ENCODE measurements at places on chromosomes 3 and 15.

GRCh38 chr3:179531576-179531975 lies 31.1 kb upstream of the ACTL6A start:
- no peak for DNase-seq

DNA sequence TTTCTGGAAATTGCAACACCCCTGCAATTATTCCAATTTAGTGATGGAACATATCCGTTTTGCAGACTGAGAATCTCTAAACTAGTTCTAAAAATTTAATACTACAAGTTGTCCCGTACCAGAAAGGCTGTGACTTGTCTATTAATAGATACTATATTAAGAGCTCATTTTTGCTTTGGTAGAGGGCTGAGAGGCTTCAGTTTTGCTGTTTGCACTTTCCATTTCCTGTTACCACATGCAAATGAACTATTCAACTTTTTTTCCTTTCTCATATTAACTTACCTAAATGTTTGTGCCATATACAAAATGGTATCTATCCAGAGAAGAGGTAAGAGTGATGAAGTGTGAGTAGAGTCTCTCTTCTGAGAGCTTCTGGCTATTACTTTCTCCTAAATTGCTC lies 101.5 kb upstream of the CRBN start:
- no peak for DNase-seq

DNA sequence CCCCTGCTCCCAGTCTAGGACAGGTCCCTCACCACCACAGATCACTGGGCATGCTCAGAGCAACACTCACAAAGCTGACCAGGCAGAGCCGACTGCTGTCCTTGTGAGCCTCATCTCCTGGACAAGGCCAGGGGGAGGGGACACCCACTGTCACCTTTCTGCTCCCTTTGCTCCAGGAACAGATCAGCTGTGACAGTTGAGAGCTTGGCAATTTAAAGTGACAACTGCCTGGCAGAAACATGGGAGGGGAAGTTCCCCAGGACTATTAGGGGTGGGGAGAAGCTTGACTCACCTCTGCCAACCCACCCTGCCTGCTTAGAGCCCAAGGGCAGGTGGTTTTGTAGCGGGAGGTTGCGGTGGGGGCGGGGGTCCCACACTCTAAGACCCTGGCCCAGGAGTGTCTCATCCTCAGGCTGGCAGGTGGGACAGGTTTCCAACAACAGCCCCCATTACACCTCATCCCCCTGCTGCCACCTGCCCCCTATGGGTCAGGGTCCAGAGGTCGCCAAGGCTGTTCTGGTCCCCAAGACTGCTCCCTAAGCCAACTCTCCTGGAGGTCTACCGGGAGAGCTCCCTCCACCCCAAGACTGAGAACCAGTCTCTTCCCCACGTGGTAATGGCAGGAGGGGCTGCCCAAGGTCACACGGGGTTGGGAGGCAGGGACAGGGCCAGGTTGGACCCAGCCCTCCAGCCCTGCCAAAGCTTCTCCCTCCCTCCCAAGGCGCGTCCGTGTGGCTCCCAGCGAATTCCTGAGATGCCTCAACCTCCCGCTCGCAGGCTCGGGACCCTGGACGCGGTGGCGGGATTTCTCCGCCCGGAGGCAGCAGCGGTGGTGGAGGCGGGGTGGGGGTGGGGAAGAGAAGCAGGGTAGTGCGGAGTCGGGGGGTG lies 80.4 kb downstream of the IQSEC1 start:
- DNase-seq, result no peak

DNA sequence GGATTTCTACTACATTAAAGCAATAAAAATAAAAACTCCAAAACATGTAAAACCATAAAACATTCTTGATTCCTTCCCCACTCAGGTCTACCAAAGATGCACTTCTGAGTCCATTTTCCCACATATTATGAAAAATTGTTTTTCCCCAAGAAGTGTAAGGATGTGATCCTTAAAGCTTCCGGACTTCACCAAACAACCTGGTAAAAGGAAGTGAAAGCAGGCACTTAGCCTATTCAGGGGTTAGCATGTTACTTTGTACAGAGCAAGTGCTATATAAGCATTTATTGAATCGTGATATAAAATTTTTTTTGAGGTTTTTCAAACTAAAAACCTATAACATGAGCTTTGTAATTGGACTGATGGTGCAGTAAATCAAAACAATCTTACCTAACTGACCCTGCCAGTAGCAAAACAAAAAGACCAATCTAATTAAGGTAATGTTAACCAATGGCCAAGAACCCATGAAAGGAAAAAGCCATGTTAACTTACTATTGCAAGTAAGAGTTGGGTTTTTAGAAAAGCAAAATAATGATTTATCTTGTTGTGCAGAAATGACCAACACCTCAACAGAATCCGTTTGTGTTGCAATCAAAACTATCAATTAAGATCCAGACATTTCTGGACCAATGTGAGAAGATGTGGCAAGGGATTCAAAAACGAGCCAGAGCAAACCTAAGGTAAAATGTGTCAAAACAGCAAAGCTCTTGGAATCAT lies 1.8 kb downstream of the SETD2 start:
- no peak for DNase-seq

GRCh38 chr3:51622413-51622812 lies 48.6 kb upstream of the TEX264 start:
- DNase-seq, result no peak

DNA sequence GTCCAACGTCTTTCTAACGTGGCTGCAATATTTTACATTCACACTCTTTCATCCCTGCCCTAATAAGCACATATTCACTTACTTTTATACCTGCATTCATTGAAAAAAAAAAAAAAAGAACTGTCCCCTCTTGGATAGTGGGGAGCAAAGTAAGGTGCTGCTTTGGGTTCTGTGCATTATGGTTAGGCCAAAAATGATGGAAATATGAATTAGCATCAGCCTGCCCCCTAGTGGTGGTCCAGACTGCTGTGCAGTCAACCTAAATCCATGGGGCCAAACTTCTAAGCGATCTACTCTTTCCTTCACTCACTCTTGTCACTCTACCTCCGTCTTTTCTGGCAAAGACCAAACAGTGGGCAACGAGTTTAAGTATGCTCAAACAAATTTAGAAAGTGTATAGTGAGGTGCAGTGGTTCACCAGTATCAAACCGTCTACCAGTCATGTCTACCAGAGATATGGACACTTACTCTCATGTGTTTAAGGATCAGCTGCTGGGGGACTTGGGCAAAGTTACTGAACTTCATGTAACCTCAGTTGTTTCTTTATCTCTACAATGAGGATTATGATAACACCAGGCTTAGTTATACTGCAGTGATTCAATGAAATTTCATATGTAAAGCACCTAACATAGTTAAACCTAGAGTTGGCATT lies 61.5 kb upstream of the GRM7 start:
- DNase-seq, result no peak

- DNase-seq, result no peak
Observed at GRCh38 chr15:27744641-27745040, 354.5 kb downstream of the OCA2 start.

DNA sequence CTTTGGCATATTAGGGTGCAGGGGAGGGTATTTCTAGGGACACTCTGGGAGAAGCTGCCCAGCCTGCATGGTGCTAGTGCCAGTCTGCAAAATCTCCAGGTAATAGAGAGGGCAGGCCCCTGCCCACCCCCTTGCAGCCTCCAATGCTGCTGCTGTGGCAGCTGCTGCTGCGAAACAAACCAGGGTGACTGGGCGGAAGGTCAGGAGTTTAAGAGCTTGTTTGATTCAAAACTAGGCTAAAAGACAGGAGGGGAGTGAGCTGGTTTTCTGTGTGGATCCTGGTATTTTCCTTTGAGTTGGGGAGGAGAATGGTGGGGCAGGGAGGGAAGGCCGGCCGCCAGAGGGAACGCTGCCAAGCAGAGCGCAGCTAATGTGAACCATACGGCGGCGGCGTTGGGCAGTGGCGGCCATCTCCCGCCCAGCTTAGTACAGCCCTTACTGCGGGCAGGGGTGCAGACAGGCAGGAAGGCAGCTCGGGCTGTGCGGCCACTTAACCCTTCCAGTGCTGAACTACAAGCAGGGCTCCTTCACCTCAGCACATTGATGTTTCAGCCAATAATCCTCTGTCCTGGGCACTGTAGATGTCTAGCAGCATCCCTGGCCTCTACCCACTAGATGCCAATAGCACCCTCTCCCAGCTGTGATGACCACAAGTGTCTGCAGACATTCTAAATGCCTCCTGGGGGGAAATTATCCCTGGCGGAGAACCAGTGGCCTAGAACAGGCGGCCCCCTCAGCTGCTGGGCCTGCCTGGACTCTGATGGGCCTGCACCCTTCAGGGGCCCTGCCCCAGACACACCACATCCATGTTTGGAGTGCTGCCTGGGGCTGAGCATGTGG lies 125.7 kb downstream of the EEFSEC start:
- no peak for DNase-seq

- no peak for DNase-seq
Observed at GRCh38 chr15:74203914-74204431, 1.4 kb upstream of the STRA6 start.

GRCh38 chr3:195348426-195349115 lies 77.6 kb upstream of the XXYLT1 start:
- no peak for DNase-seq

GRCh38 chr3:36428445-36428844 lies 48.1 kb downstream of the STAC start:
- no peak for DNase-seq

- no peak for DNase-seq
Observed at GRCh38 chr3:154244644-154245043, 79.6 kb downstream of the DHX36 start.

GRCh38 chr15:56950979-56951378 lies 32.5 kb downstream of the TCF12 start:
- DNase-seq, result no peak

- DNase-seq, result no peak
Observed at GRCh38 chr15:38299216-38299615, 46.6 kb downstream of the SPRED1 start.

DNA sequence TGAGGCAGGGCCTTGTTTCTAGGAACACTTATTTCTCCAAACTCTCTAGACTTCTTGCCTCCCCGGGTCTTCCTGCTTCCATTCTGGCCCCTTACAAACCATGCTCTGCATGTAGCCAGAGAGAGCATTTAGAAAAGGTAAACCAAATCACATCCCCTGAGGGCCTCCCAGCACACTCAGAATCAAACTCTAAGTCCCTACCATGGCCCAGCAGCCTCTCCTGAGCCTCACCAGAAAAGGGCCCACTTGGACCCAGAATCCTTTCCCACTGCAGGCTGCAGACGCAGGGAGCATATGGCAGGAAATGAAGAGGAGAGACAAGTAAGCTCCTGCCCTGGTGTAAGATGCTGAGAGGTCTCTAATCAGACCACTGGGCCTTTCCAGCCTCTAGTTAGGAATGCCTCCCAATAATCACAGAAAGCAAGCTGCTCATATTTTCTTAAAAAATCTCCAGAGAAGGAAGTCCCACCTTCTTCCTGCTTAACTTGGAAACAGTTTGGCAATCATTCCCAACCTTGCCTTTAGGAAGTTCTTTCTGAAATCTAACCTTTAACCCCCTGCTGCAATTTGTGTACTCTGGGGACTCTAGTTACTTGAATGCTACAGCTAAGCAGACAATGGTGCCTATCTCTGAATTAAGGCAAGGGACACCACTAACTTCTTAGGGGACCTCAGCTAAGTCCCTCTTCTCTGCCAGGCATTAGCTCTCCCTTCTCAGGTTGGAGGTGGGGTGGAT lies 4.2 kb downstream of the AMOTL2 start:
- no peak for DNase-seq

- DNase-seq, result peak; percentile 79
Observed at GRCh38 chr3:143731776-143732175, 116.5 kb downstream of the SLC9A9 start.

- no peak for DNase-seq
Observed at GRCh38 chr3:10771486-10772270, 44.4 kb upstream of the SLC6A11 start.

GRCh38 chr3:69985266-69985665 lies 14.3 kb upstream of the SAMMSON start:
- no peak for DNase-seq

GRCh38 chr15:92166751-92167405 lies 226.8 kb upstream of the ST8SIA2 start:
- DNase-seq, result no peak

- DNase-seq, result no peak
Observed at GRCh38 chr3:46501702-46502101, 3.9 kb downstream of the RTP3 start.

GRCh38 chr3:61718565-61718964 lies 157.2 kb downstream of the PTPRG start:
- DNase-seq, result no peak

Data from NCI-H1694 treated with DMSO at 0.1 percent for 48 hours (cell line).